NCI-H1930 (cell line): ENCODE measurements at places on chromosomes 5 and 9.

DNA sequence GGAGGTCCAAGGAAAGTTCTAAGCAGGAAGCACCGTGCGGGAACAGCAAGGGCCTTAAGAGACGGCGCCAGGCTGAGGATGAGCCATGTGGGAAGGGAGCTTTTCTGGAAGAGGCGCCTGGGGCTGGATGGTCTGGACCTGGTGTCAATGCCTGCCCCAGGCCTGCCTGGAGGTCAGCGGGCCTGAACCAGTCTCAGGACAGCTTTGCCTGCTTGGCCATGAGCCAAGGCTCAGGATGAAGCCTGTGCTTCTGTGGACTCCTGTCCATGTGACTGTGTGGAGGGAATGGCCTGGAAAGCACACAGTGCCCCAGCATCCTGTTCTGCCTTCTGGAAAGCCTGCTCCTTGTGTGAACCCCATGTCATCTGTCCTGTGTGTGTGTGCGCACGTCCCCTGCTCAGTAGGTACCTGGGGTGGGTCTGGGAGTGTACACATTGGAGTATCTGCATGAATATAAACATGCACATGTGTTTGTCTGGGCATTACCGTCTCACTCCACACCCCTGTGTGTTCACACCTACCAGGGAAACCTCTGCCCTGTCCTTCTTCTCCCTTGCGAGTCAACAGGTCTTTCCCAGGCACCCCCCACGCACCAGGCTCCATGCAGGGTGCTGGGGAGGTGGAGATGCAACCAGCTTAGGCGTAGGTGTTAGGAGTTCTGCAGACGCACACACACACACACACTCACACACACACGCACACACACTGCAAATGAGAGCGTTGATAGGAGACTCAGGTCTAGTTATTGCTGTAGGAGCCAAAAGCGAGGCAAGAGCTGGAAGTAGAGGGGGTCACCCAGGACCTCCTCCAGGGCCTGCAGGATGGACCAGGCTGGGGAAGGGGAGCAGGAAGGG lies 24.8 kb downstream of the DAB2IP start:
- DNase-seq = no peak

DNA sequence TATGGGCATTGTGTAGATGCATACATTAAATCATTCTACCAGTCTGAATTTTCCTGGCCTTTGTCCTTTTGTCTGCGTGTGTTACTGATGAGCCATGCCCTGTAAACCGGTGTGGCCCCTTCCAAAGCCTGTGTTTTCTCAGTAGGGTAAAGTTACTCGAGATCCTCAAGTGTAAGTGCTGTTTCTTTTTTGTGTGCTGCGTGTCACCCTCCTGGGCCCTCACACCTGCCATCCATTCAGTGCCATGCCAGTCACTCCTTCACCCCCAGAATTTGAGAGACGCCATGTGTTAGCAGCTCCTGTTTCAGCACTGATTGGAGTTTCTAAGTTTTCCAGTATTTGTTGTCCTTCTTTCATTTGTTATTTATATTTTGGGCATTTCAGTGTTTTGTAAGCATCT lies 288.2 kb downstream of the FANCC start:
- no peak for DNase-seq

- DNase-seq = no peak
Observed at GRCh38 chr5:179438011-179438441, 92.8 kb upstream of the ADAMTS2 start.

- DNase-seq = no peak
Observed at GRCh38 chr9:108047264-108047663, 557.7 kb upstream of the KLF4 start.

DNA sequence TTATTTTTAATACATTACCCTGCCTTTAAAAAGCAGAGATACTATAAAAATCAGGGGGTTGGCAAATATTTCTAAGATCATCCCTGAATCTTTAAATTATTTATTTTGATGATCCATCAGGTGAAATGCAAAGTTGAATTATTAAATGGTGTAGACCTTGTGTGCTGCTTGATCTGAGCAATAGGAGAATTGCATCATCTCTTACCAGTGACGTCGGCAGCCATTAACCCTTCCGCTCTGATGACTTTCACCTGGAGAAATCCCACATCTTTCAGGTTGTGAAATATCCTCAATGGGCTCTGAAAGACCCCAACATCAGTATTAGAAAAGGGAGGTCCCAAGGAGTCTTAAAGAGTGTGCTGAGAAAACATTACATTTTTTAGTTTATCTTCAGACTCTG lies 270.2 kb downstream of the SLF1 start:
- DNase-seq = no peak

GRCh38 chr5:56154732-56155484 lies 78.2 kb downstream of the ANKRD55 start:
- no peak for DNase-seq

GRCh38 chr5:73654819-73655318 lies 28.9 kb downstream of the ARHGEF28 start:
- DNase-seq = no peak
